ENCODE measurements at places on chromosomes 13 and 19. TPM values are rescaled to one million over a fixed set of nuclear protein-coding genes. Genes with fewer than 3 reads are reported as not detected.

DNA sequence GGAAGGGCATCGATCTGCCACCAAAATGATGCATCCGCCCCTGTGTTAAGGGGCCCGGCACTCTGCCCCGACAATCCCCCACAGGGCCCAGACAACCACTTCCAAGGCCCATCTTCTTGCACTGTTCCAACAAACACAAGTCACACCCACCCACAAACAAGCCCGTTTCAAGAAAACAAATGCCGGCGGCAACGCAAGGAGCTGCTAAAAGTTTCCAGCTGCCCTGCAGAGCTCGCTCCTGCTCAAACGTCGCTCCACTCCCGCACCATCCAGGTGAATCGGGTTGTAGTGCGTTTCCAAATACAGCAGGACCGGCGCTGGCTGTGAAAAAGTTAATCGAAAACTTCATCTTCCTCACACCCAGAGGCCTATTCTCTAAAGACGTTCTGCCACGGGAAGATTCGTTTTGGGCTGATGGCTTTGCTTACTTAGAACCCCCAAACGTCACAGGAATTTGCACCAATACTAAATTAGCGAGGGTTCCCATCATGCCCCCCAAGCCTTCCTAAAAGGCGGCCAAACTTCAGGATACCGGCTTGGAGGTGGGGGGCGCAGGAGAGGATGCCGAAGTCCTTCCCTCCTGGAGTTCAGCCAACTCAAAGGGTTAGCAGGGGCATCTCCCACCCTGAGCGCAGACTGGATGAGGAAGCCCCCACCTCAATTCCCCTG lies 107.4 kb upstream of the DOCK9 start:
- DNase-seq, result no peak

The PSMC4 gene
- 291 TPM for total RNA-seq

The IGFL2 gene
- 0.45 TPM for total RNA-seq

The SLITRK6 gene
- total RNA-seq, result 1.3 TPM

DNA sequence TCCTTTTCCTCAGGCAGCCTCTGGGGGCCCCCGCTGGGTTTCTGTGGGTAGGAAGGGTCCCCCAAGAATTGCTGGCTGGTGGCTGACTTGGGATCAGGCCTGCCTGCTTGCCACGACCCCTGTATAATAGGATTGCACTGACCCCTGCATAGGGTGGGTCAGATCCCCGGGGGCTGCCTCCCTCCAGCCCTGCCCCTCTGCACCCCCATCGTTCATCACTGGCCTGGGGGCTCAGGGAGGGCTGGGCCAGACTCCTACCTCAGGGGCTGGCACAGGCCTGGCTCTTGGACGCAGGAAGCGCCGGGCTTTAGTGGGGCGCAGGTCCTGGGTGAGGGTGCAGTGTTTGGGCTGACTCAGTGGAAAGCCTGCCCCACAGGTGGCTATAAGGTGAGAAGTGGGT lies 10.6 kb downstream of the NDUFB7 start:
- no peak for DNase-seq

The SLAIN1 gene
- total RNA-seq, result 314 TPM

- no peak for DNase-seq
Observed at GRCh38 chr19:34452723-34453122, 24.5 kb downstream of the UBA2 start.

The RAB3D gene
- 35.5 TPM for total RNA-seq

DNA sequence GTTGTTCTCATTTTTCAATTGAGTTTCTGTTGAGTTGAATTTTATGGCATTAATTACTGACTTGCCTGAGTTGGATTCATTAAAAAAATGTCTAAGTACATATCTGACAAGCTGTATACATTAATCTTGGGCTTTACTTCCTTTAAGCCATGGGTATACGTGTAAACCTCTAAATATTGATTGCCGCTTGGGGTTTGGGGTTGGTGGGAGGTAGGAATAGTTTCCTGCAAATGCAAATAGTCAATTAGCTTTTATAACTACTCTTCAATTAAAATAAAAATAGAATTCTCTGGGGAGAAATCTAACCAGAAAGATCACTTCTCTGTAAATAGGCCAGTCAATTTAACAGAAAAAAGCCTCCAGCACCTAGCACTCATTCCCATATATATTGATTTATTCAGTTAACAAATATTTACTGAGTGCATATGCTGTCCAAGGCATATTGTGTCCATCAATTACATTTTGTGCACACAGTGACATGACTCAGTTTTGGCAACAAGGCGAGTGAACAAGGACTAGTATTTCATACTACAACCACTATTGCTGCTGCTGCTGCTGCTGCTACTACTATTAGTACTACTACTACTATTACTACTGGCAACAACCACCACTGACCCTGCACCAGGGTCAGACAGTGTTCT lies 306.8 kb downstream of the RFC3 start:
- DNase-seq, result no peak

- DNase-seq, result no peak
Observed at GRCh38 chr13:29359181-29359580, 236.3 kb downstream of the SLC7A1 start.

GRCh38 chr19:36986601-36987000 lies 70.5 kb downstream of the ZNF568 start:
- DNase-seq, result no peak

DNA sequence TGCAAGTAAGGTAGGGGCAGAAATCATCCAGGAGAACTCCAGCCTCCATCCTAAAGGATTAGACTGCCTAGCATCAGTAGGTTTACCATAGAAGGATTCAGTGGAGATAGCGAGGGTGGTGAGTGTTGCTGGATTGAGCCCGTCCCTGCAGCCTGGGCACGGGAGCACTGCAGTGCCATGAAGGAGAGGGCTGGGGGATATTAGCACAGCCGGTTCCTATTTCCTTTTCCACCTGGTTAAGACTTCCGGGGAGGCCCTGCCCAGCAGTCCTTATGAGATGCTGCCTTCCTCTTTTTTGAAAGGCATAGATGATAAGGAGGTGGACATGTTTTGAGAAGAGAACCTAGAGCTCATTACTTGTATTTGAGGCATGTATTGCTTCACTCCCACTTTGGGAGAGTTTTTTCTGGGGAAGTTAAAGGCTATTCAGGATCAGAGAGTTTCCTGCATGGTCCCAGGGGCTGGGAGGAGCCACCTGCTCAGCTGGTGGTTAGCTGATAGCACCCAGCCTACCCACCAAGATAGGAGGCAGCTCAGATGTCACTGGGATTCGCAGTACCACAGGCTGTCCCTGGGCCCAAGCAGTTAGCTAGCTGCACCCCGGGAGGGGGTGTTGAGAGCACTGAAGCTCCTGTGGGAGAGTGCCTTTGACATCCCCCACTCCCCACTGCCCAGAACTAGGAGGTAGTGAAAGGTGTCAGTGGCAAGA lies 17.2 kb downstream of the ACTN4 start:
- DNase-seq, result no peak

DNA sequence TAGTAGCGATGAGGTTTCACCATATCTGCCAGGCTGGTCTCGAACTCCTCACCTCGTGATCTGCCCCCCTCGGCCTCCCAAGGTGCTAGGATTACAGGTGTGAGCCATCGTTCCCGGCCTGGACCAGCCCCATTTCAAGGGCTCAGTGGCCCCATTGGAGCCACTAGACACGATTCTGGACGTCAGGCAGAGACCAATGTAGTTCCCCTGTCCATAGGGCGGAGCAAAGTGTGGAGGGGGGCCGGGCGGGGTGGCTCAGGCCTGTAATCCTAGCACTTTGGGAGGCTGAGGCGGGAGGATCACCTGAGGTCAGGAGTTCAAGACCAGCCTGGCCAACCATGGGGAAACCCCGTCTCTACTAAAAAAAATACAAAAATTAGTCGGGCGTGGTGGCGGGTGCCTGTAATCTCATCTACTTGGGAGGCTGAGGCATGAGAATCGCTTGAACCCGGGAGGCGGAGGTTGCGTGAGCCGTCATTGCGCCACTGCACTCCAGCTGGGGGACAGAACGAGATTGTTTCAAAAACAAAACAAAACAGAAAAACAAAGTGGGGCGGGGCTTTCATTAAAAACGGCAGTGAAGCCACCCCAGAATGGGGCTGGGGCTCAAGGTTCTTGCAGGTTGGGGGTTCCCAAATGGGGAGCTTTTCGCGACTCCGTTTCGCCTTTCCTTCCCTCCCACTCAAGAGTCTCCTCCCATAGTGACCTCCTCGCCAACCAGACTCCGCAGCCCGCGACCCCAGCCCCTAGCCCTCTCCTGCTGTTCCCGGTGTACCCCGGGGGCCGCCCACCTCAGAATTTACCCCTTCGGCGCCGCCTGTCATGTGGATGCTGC lies 758 bp upstream of the TECR start:
- no peak for DNase-seq

The IL4I1 gene
- total RNA-seq, result 1.3 TPM

The ZNF525 gene
- total RNA-seq, result 8.7 TPM

- no peak for DNase-seq
Observed at GRCh38 chr13:44155422-44156293, 218.0 kb upstream of the SERP2 start.

DNA sequence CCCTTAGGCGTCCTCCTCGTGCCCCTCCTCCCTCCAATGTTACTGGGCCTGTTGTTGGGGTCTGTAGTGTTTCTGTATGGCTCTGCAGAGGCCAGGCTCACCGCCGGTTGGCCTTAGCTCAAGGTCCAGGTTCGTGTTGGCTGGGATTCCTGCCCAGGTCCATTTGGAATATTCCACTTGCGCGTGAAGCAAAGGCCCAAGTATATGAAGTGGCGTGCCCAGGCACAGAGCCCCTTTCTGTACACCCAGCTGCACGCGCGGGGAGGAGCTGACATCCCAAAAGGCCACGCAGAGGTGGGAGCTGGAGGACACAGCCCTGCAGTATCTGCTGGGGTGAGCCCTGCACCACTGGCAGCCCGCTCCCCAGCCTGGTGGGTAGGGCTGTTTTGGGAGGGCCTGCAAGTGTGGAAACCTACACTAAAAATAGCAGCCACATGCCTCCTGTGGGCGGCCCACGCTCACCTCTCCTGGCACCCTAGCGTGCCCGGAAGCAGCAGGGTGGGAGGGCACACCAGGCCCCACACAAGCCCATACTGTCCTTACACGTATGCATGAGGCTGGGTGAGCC lies 30.2 kb downstream of the CRTC1 start:
- no peak for DNase-seq

- no peak for DNase-seq
Observed at GRCh38 chr19:18865106-18865972, 30.6 kb downstream of the CERS1 start.

- peak; percentile 65 for DNase-seq
Observed at GRCh38 chr13:95494082-95494681, 58.3 kb upstream of the CLDN10 start.

- DNase-seq, result no peak
Observed at GRCh38 chr13:67554286-67554685, 324.1 kb upstream of the PCDH9 start.

GRCh38 chr19:14416817-14417231 lies 2.3 kb downstream of the DDX39A start:
- DNase-seq, result peak; percentile 48

DNA sequence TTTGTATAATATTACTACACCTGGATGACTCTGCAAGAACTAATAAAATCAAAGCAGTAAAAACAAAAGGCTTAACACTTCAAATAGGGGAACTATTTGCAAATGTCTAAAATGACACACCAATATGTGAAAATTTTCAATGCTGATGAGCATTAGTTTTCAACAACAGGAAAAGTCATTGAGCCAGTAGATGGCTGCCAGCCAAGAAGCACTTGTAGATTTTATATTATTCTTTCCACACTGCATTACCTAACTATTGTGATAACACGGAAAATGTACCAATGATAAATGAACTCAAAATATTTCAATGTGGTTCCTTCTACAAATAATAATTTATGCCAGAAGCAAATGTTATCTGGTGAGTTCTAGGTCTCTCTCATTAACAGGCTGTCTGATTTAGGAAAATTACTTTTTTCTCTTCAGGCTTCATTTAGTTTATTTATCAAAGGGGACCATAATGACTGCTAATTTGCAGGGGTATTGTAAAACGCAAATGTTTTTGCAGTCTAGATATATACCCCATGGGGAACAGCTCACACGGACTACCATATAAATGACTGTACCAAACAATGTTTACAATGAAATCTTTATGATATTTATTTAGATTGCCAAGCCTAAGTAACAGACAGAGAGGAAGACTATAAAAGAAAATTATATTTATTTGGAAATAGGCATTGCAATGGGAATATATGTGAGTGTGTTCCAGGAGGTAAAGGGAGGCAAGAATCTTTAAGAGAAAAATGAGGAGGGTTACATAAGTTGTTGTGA lies 407.8 kb downstream of the LIG4 start:
- DNase-seq, result no peak

GRCh38 chr13:62706048-62706447 lies 1290.4 kb upstream of the PCDH20 start:
- DNase-seq, result no peak

The SIPA1L3 gene
- 17.5 TPM for total RNA-seq

- no peak for DNase-seq
Observed at GRCh38 chr13:80590551-80590950, 249.6 kb upstream of the SPRY2 start.

DNA sequence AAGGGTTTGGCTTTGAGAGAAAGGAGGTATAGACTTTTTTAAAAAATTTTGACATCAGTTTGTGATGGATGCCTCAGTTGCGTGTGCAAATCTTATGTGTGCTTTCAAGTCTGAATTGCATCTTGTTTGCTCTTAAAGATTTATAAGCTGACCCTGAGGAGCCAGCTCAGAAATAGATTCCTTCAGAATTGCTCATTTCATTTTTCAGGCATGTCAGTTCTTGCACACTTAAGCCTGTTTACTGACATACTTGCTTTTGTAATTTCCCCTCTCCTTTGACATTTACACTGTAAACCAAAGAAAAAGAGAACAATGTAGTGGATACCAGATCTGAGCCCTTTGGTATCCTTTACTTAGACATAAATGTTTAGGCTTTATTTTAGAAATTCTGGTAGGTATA lies 87.6 kb downstream of the RNF17 start:
- DNase-seq, result no peak

The GARIN5A gene
- total RNA-seq, result 0.59 TPM

- no peak for DNase-seq
Observed at GRCh38 chr13:27578121-27579030, 42.0 kb downstream of the LNX2 start.

- DNase-seq, result no peak
Observed at GRCh38 chr19:2542341-2543069, 66.6 kb downstream of the GADD45B start.

GRCh38 chr13:51912091-51912490 lies 50.3 kb downstream of the CCDC70 start:
- no peak for DNase-seq
